Activated CD4-positive, alpha-beta T cell treated with anti-CD3 and anti-CD28 coated beads, Interleukin-2, amount 10 ng/mL, durations not matched to agents 24 days and 14 days (primary cell): ENCODE measurements at places on chromosomes 3 and 15. TPM values are rescaled to one million over a fixed set of nuclear protein-coding genes. Genes with fewer than 3 reads are reported as not detected.

GRCh38 chr3:58260261-58260731 lies 22.7 kb downstream of the ABHD6 start:
- peak; percentile 63 for DNase-seq

- no peak for DNase-seq
These were observed 13.7 kb upstream of the FGD5 start for GRCh38 chr3:14804835-14805780.

DNA sequence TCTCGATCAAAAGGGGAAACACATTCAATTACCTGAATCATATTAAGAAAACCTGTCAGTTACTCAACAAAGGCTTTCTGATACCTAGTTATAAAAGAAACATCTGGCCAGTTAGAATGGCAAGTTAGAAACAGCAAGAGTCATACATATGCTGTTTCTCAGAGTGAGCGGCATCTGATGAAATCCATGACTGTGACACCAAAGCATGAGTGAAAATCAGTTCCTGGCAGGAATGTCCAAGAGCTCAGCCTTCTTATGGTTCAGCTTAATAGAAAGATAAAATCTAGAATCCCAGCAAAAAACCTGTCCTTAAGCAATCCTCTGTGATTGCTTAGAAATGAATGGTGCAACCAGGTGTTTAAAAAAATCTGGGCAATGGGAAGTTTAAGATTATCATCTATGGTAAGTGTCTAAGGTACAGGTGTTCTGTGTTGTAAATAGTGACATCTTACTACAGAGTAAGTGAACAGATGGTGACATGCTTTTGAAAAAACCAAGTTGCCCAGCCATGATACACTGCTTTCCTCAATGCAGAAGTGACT lies 18.8 kb downstream of the B4GALT4 start:
- no peak for DNase-seq

Gene SAMMSON
- not detected in 2 replicates for total RNA-seq

DNA sequence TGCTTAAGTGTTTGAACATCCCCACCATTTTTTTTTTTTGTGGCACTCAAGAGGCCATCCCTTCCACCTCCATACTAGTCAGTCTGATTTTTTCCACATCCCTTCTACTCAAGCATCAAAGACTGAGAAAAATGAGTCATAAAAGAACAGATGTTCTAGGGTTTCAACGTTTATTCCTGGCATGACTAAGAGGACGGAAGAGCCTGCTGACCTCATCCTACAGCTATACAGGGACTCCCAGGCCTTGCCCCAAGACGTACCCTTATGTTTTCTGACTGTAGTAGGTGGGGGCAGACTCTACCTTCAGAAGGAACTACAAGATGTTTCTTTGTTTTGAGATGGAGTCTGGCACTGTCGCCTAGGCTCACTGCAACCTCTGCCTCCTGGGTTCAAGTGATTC lies 3.3 kb upstream of the ITPKA start:
- DNase-seq = peak; percentile 82

DNA sequence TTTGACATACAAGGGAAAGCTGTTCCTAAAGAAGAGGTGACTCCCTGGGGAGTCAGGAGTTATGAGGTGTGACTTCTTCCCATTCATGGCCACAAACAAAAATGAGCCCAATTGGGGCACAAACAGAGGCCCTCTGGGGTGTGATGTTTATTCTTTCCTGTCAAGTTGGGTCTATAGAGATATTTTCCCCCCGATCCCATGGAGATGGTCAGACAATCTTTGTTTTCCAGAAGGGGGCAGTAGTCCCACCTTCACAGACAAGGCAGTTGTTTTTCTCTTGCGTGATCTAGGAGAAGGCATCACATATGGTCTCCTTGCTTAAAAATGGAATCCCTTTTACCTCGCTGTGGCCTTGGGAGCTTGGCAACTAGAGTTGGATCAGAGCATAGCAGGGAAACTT lies 110.3 kb downstream of the MFSD1 start:
- no peak for DNase-seq

- no peak for DNase-seq
These were observed 72.9 kb upstream of the GALNT15 start for GRCh38 chr3:16101295-16102186.

DNA sequence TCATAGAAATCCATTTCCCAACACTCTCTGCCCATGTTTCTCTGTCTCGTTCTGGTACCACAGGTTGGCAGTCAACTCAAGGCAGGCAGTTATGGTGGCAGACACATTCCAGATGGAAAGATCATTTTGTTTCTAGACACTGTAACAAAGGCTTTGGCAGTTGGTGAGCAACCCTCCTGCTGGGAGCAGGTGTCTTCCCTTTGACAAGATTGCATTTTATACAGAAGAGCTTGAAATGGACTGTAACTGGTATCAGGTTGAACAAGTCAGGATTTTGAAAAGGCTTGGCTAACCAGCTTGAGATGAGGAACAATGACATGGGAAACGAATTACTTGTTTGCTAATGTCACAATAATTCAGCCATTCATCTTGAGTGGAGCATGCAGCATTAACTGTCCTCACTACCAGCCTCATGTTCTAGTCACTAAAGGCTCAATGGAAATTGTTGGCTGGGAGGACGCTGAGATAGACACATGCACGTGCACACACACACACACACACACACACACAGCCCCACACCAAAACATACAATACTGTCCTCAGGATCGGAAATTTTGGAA lies 170.0 kb downstream of the SEMA6D start:
- no peak for DNase-seq

Gene GATA2
- total RNA-seq = not detected in 2 replicates

GRCh38 chr3:47496892-47497291 lies 16.6 kb downstream of the ELP6 start:
- no peak for DNase-seq

Gene MCF2L2
- total RNA-seq = 4.2 and 4.8 TPM in 2 replicates

Gene DHX30
- total RNA-seq = 143 and 149 TPM in 2 replicates

DNA sequence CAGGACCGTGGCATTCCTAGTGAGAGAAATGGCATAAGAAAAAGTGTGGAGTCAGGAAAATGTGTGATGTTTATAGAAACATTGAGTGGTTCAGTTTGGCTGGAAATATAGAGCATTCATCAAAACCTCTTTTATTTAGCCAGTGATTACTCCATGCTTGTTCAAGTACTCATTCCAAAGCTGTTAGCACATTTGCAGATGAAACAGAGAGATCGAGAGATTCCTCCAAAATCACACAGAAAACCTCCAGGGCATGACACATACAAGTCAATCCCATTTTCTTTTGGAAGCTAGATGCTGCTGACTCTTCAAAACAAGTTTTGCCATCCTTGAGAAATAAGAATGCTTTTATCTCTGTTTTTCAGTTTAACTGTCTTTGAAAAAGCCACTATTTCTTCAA lies 11.5 kb upstream of the MB21D2 start:
- DNase-seq = no peak

Gene LDHAL6B
- not detected in 2 replicates for total RNA-seq
